NCI-H1092 (cell line): ENCODE measurements at places on chromosomes 2 and 18.
A peak's percentile ranks its signal among the peaks of the same experiment; 100 is the strongest.

- DNase-seq = no peak
These were observed 23.5 kb upstream of the PMAIP1 start for GRCh38 chr18:59876310-59876626.

DNA sequence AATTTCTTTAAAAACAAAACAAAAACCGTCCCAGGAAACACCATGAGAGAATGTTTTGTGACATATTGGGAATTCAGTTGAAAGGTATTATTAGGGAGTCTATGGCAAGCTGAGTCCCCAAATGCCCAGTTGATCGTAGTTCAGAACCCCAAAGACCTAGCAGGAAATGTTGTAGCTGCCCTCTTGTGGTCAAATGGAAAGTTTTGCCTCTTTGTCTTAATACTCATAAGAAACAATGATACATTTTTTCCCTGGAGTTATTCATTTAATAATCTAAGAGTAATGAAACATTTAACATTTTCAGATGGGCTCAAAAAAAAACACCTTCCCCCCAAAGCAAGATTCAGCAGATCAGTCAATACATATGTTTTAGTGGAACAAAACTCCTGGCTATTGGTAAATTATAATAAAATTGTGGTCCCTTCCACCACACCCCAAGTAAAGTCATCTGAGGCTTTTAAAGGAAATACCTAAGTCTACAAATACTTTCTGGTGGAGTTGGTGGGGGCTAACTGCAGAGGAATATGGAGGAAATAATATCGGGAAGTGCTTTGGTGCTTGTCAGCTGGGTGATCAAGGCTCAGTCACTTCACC, 37.8 kb upstream of the EFEMP1 start:
- peak; percentile 32 for DNase-seq

DNA sequence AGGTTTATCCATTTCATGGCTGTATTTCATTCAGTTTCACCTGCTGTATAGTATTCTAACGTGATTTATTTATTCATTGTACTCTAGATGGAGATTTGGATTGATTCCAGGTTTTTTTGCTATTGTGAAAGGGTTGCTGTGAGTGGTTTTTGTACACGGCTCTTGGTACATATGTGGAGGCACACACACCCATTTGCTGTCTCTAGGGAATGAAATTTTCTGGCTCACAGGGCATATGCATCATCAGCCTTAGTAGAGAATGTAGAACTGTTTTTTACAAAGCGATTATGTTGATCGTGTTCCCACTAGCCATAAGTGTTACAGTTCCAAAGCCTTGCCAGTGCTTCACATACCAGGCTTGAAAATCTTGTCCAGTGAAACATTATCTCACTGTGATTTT, 5.1 kb downstream of the SPTBN1 start:
- DNase-seq = no peak

DNA sequence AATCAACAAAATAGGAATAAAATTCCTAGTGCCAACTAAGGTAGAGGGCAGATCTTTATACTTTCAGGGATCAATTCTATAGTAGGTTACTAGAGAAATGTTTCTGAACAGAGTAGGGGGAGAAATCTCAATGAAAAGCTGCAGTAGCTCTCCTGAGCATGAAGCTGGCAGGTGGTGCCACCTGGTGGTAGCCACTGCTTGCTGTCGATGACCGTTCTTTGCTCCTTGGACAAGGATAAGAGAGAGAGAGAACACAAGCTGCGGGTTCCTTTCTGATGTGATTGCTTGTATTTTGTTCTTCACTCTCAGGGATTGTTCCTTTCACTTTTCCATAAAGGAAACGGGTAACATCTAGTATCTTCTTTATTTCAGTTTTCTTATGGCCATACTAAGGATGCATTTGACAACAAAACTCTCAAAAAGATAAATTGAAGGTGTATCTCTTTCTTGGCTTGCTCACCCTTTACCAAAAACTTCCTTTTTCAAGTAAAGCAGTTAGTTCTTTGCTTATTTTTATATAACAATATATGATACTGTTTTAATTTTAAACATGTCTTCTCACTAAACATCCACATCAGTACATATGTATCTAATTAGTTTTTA, 18.6 kb upstream of the MRPL19 start:
- peak; percentile 33 for DNase-seq
